KG1 (cell line): ENCODE measurements at places on chromosomes 4 and X.

DNA sequence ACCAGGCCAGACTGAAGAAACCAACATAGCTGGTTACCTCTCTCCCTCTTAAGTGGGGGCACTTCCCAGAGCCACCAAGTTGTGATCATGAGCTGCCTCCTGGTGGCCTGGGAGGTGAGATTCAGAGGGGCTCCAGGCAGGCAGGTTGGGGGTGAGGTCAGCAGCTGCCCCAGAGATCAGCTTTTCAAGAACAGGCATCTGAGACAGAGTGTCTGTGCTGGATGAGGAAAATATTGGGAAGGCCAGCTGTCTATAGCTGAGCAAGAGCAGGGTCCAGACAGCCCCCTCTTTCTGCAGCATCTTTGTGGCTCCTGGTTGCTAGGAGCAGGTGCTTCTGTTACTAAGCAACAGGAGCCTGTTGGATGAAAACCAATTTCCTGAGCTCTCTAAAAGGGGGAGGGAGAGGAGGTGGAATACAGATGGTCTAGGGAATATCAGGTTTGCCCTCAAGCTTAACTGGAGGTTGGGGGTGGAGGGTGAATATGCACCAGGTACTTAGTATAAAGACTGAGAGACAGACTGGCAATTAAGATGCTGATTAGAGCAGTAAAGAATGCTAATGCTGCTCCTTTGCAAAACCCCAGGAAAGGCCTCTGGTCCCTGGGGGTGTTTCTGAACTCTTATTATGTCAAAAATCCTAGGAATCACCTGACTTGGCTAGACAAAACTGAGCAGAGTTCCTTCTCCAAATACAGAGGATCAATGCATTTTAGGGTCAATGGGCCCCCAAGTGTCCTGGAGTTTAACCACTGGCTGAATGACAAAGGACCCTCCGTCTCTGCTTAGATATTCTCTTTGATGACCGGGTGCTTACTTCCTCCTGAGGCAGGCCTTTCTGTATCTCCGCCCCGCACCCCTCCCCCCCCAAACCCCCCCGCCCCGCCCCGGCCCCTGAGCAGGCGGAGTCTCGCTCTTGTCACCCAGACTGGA is 21.4 kb downstream of the ZCCHC13 start:
- DNase-seq, result no peak

DNA sequence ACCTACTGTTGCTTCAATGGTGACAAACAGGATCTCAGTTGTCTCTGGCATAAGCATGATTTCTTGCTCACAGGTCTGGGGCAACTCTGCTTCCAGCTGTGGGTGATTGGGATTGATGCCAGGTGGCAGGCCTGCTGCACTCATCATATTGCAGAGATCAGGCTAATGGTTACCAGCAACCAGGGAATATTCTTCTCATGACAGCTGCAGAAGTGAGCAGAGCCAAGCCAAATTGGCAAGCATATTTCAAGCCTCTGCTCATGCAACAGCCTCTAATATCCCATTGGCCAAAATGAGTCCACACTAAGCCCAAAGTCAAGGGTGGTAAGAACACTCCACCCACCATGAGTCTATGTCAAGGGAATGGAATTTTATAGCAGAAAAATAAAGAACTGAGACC is 26.7 kb upstream of the TBC1D19 start:
- no peak for DNase-seq

- DNase-seq, result no peak
These were observed 345.7 kb upstream of the NR3C2 start for GRCh38 chr4:148787831-148788477.

DNA sequence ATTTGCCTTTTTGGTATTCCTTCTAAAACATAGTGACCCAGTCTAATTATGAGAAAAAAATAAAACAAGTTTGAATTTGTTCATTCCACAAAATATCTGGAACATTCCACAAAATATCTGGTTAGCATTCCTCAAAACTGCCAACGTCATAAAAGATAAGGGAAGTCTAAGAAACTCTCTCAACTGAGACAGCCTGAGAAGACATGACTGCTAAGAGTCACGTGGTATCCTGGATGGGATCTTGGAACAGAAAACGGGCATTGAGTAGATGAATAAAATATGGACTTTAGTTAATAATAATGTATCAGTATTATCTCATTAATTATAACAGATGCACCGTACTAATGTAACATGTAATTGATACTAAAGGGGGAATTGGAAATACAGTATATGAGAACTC is 280.9 kb downstream of the ARAP2 start:
- no peak for DNase-seq

- no peak for DNase-seq
These were observed 100.6 kb downstream of the ABLIM2 start for GRCh38 chr4:8058031-8058479.

DNA sequence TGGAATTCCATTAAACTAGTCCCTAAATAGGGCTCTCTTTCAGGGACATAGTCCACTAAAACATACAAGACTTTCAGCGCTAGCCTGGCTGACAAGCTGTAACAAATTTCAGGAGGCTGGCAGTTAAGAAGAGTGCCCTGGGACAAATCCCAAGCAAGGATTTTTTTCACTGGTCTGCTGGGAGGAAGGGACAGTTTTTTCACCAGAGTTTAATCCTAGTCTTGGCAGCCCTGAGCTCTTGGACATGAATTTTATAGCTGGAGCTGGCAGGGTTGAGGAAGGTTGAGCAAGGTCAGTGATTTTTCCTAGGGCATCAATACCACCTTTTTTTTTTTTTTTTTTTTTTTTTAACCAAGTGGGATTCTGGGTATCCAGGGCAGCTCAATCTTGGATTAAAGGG is 184.4 kb downstream of the SH2D1A start:
- no peak for DNase-seq

- DNase-seq, result no peak
These were observed 53.8 kb downstream of the ZFYVE28 start for GRCh38 chr4:2364654-2365053.

DNA sequence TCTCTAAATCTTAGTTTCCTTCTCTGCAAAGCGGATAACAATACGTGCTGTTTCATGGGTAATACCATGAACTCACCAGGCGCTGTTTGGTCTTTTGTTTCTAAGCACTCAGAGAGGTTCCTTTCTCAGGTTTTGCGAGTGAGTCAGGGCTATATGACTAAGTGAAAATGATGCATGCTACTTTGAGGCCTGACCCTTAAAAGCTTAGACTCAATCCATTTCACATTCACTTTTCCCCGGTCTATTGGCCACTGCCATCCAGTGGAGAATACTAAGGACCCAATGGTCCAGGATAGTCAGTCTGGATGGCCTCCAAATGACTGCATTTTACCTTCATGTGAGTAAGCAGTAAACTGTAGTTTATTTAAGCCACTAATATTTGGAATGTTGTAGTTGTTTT is 400.8 kb upstream of the SLIT2 start:
- no peak for DNase-seq

DNA sequence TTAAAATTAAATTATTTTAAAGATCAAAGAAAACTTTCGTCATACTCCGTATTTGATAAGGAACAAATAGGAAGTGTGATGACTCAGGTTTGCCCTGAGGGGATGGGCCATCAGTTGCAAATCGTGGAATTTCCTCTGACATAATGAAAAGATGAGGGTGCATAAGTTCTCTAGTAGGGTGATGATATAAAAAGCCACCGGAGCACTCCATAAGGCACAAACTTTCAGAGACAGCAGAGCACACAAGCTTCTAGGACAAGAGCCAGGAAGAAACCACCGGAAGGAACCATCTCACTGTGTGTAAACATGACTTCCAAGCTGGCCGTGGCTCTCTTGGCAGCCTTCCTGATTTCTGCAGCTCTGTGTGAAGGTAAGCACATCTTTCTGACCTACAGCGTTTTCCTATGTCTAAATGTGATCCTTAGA is at the start of gene CXCL8:
TSS of gene CXCL8 (plus strand) at position 217 of the 426 bp plus-strand sequence. CDS start at position 307, 90 bp downstream.
- peak; percentile 54 for DNase-seq
